Stimulated activated CD4-positive, alpha-beta T cell treated with anti-CD3 and anti-CD28 coated beads, Interleukin-1b, Interleukin-23, amount 100 ng/mL, for 4 hours (primary cell): ENCODE measurements at places on chromosomes 3 and 15.

DNA sequence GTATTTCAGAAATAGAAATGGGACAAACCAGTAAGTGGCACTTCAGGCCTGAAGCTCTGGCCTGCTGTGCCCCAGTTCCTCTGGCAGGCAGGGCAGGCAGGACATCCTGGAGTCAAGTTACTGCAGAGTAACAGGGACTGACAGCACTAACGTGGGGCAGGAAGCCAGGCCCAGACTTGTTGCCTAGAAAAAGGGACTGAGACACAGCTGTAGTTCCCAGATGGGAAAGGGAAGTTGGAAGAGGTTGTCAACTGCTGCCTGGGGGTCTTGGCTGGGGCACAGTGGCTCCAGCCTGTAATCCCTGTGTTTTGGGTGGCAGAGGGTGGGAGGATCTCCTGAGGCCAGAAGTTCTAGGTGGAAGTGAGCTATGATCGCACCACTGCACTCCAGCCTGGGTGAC lies 171.9 kb downstream of the FMN1 start:
- DNase-seq = no peak

GRCh38 chr3:115927197-115927596 lies 303.9 kb downstream of the GAP43 start:
- no peak for DNase-seq

DNA sequence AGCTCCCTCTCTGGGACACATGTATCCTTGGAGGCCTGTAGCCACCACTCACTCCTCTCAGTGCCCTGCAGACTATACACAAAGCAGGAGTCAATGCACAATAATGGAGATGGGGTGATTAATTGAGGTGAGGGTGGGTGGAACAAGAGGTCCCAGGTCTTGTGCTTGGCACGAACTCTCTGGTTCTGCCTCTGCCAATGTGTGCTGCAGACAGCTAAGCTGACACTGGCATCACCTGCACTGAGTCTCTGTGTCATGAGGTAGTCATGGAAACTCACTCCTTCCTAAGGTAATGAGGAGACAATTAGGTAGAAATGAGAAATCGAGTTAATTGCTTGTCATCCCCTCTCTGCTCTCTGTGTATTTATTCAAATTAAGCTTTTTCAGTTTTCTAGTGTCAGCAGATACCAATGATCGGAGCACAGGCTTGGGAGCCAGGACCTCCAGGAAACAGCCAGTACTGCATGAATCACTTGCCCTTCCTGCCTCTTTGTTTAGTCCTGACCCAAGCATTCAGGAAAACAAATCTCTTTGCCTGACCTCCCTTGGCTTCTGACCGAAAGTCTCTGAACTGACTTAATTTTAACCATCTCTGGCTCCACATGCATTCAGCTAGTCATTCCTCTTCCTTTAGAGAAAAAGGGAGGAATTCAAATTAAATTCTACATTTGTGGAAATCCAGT lies 56.7 kb downstream of the DRD3 start:
- DNase-seq = no peak

DNA sequence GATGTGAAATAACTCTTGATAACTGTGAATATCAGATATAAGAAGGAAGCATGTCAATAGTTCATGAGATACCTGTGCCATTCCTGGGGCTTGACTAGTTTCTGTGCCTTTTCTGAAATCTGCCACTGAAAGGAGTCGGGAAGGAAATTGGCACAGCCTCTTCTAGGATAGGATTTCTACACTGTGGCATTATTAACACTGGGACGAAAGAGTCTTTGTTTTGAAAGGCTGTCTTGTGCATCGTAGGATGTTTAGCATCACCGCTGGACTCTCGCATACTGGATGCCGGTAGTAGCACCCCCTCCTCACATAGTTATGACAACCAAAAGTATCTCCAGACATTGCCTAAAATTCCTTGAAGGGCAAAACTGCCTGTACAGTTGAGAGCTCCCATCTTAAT lies 77.9 kb upstream of the SAMMSON start:
- DNase-seq = no peak

DNA sequence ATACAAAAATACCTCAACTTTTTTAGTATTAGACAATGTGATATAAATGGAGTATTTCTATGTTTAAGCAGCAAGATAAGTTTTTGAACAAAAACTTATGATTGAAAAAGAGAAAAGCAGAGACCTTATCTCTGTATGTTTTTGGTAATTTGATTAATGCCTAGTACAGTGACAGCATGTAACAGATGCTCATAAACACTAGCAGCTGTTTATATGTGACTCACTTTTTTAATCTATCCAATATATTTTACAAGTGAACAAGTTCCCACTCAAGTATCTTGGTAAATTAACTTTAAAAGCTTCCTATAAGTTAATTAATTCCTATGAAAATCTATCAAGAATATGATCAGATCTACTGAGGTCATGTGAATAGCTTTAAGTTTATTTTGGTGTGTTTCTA lies 55.1 kb downstream of the NGLY1 start:
- no peak for DNase-seq

DNA sequence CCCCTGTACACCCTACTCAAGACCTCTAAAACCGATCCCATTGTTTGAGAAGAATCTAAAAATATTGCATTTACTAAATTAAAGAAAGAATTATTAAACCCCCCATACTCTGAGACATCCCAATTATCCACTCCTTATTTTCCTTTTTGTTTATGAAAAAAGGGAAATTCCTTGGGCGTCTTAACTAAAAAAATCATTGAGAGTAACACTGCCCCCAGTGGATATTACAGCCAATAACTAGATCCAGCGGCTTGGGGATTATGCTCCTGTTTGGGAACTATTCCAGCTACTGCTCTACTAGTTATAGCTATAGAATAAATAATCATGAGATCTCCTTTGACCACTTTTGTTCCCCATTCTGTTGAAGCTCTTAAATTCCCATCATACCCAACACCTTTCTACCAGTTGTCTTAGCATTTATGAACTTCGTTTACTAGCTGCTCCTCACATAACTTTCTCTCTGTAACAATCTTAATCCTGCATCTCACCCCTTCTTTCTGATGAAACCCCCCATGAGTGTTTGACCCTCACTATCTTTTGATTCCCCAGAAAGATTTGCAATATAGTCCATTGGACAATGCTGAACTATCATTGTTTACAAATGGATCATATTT lies 12.7 kb upstream of the CFAP91 start:
- DNase-seq = no peak

DNA sequence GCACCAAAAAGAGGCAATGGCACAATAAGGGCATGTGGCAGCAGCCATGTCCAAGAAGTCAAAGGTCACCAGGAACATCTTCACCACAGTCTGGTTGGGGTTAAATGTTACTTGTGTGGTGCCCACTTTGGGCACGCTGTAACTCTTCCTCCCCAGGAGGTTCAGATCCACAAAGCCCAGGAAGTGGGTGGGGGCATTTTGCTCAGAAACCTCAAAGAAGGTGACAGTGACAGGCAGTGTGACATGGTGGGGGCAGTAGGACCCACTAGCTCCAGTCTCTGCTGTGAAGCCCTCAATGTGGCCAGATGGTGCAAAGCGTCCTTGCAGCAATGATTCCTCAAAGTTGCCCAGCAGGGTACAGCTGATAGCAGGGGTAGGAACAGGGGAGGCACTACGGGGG lies 5.8 kb downstream of the ZNF80 start:
- DNase-seq = no peak

DNA sequence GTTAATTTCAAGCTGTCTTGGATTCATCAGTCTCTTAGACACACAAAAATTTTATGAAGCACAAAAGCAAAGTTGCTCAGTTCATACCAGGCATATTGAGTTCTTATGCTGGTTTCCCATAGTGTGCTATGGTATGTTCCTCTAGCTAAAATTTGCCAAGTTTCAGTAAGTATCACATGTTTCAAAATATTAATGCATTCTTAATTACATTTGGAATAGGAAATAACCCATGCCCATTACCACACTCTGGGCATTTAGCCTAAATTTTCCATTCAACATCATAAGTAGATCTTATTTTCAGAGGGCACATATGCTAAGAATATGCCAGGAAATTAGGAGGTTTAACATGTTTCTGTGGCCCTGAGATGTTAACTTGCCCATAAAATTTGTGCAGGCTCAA lies 289.9 kb downstream of the SHOX2 start:
- DNase-seq = no peak

DNA sequence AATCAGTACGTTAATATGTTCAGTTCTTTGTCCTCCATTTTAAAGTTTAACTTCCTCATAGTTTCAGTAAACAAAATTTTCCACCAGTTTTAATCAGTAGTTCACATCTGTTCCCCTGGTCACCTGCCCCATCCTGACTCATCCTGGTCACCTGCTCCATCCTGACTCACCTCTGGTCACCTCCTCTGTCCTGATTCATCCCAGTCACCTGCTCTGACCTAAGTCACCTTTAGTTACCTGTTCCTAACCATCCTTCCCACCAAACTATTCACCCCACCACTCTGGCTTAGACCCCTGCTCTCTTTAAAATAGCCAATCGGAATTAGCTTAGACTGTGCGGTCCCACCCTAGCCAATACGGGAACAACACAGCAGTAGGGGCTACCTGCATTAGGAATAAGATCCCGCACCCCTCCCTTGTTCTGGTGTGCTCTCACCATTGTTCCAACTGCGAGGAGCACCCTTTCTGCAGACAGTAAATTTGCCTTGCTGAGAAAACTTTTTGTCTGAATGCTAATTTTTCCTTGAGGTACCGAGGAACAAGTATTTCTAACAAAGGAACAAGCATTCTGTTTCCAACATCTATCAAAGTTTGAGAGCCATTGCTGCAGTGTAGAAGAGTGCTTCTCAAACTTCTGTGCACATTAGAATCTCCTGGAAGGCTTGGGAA lies 169.3 kb downstream of the ADAMTS17 start:
- no peak for DNase-seq

- no peak for DNase-seq
Observed at GRCh38 chr15:92813485-92813884, 86.6 kb upstream of the CHD2 start.
